SJCRH30 (cell line): ENCODE measurements at places on chromosomes 1 and 21. TPM values are rescaled to one million over a fixed set of nuclear protein-coding genes. Genes with fewer than 3 reads are reported as not detected.

Gene EXO1
- 51.3 and 57.4 TPM in 2 replicates for total RNA-seq

Gene PLA2G4A
- not detected in 2 replicates for total RNA-seq

Gene RIPK4
- not detected in 2 replicates for total RNA-seq

Gene CYP4X1
- not detected in 2 replicates for total RNA-seq

Gene GPR61
- total RNA-seq = 0.20 and 0.57 TPM in 2 replicates

Gene PCP4
- 15.8 and 20.6 TPM in 2 replicates for total RNA-seq

Gene EDARADD
- total RNA-seq = 3.8 and 4.3 TPM in 2 replicates

Gene BNIPL
- total RNA-seq = 0.22 and 0.56 TPM in 2 replicates

Gene FAM151A
- total RNA-seq = not detected in 2 replicates

Gene RHOU
- total RNA-seq = 3.2 and 3.4 TPM in 2 replicates

Gene SRGAP2B
- total RNA-seq = 11.5 and 16.4 TPM in 2 replicates

Gene KIF21B
- total RNA-seq = 0.61 and 0.66 TPM in 2 replicates

Gene CEP104
- total RNA-seq = 30.5 and 35.1 TPM in 2 replicates

Gene OR2L2
- not detected in 2 replicates for total RNA-seq

Gene PTPN22
- 1.4 and 2.0 TPM in 2 replicates for total RNA-seq

Gene NPHS2
- not detected in 2 replicates for total RNA-seq

Gene TDRD10
- total RNA-seq = not detected in 2 replicates

Gene ENSA
- total RNA-seq = 89.3 and 91.6 TPM in 2 replicates

Gene RAD54L
- 25.7 and 30.3 TPM in 2 replicates for total RNA-seq

Gene CYYR1
- total RNA-seq = 48.5 and 49.2 TPM in 2 replicates

Gene SNAPIN
- 29.0 and 31.9 TPM in 2 replicates for total RNA-seq

Gene HRNR
- not detected in 2 replicates for total RNA-seq

Gene FCGR1A
- total RNA-seq = not detected in 2 replicates

Gene OSCP1
- 0.71 and 2.6 TPM in 2 replicates for total RNA-seq

Gene SFT2D2
- total RNA-seq = 30.5 and 33.6 TPM in 2 replicates

Gene CYP4Z1
- not detected in 2 replicates for total RNA-seq

Gene NUDT4B
- total RNA-seq = 5.8 and 7.3 TPM in 2 replicates

Gene TSTD1
- not detected in 2 replicates for total RNA-seq

Gene CD84
- not detected in 2 replicates for total RNA-seq

Gene YOD1
- total RNA-seq = 3.0 and 3.8 TPM in 2 replicates

Gene PTBP2
- total RNA-seq = 101 and 127 TPM in 2 replicates

Gene KCNA2
- not detected in 2 replicates for total RNA-seq

Gene LRRC38
- not detected in 2 replicates for total RNA-seq

Gene OR2T33
- not detected in 2 replicates for total RNA-seq

Gene PTPN7
- 0.08 and 0.14 TPM in 2 replicates for total RNA-seq

Gene SLC44A3
- 0.10 TPM in 1 of 2 replicates, not detected in the other for total RNA-seq

Gene SLC16A4
- total RNA-seq = 4.7 and 4.9 TPM in 2 replicates
